Body of pancreas (tissue), 4 donors: ENCODE measurements at places on chromosomes 4 and X. TPM values are rescaled to one million over a fixed set of nuclear protein-coding genes. Genes with fewer than 3 reads are reported as not detected.

- DNase-seq: no peak
Measured at GRCh38 chrX:72576141-72576894, 3.7 kb upstream of the HDAC8 start.

- peak; percentile 30 for DNase-seq
Measured at GRCh38 chrX:13923845-13924244, 105.8 kb downstream of the GEMIN8 start.

GRCh38 chr4:138627096-138627495 lies 384.9 kb upstream of the SLC7A11 start:
- no peak for DNase-seq

DNA sequence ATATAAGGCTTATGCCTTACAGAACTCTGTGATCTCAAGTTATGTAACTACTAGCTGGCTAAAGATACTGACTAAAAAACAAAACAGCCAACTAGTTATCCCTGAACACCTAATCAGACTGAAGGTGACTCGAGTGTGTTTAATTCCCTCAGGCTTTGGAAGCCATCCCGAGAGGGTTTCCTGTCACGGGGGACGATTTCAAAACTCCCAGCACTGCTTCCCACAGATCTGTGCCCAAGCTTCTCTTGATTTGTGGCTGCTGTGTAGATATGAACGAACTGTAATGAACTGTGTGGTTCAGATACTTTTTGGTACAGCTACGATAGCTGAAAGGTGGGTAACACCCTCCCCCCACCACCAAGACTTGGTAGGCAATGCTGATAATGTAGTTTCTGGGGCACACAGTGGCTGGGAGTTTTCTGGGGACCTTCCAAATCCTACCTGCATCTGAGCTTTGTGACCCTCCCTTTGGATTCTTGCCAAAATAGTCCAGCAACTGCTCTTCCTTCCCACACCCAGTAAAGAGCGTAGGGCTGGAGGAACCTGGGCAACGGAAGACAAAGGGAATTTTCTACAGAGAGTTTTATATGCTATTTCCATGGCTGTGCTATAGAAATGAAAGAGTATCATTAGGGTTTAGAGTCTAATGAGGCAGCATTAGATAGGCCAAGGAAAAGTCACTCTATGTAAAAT lies 148.8 kb downstream of the MGST2 start:
- no peak for DNase-seq

DNA sequence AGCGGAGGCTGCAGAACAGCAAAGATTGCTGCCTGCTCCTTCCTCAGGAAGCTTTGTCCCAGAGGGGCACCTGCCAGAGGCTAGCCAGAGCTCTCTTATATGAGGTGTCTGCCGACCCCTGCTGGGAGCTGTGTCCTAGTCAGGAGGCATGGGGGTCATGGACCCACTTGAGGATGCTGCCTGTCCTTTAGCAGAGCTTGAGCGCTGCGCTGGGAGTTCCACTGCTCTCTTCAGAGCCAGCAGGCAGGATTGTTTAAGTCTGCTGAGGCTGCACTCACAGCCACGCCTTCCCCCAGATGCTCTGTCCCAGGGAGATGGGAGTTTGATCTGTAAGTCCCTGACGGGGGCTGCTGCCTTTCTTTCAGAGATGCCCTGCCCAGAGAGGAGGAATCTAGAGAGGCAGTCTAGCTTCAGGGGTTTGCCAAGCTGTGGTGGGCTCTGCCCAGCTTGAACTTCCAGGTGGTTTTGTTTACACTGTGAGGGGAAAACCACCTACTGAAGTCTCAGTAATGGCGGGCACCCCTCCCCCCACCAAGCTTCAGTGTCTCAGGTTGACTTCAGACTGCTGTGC lies 10.9 kb downstream of the DCK start:
- no peak for DNase-seq

DNA sequence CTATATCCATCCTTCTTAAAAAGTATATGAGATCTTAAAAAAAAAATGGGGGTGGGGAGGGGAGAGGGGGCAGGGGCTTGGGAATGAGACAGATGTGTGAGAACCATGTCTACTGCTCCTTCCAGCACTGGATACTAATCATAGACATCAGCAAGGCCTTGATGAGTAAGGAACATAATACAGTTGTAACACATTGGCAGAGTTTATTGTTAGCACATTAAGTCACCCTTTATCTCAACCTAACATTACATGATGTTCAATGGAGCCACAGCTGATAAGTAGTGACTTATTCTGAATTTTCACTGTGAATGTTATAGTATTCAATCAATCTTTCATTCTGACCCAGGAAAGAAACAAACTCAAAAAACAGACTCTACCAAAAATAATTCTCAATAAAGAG lies 47.3 kb upstream of the KCNE5 start:
- no peak for DNase-seq

DNA sequence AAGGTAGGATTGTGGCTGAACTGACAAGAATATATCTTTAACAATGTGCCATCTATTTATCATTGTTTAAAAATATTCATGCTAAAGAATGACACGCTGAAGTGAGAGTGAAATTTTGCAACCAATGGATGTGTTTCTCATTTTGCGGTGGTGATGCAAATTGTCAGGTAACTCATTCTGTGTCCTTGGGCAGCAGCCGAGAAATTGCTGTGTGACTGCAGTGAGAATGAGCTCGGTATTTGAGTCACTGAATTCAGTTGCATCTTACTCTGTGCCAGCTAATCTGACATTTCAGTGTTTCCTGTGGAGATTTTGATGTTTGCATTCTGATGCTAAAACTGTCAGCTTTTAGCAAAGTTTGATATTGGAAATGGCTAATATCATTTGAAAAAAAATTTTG lies 28.1 kb downstream of the MCUB start:
- DNase-seq: no peak

GRCh38 chrX:15877380-15877779 lies 22.8 kb upstream of the AP1S2 start:
- no peak for DNase-seq

DNA sequence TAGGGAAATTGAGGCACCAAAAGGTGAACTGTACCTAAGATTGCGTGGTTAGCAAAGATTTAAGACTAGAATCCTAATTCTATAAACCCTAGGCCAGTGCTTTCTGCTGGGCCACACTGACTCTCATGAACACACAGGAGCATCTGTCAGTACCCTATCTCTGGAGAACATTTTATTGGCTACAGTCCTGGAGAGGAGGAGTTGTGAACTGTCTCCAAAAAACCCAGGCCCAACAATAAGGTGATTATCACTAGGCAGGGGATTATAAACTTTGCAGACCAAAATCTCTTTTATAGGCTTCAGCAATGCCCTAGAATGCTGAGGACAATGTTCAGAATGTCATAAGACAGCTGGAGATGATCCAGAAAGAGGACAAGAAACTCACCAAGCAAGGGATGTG lies 24.1 kb downstream of the OPHN1 start:
- DNase-seq: no peak

DNA sequence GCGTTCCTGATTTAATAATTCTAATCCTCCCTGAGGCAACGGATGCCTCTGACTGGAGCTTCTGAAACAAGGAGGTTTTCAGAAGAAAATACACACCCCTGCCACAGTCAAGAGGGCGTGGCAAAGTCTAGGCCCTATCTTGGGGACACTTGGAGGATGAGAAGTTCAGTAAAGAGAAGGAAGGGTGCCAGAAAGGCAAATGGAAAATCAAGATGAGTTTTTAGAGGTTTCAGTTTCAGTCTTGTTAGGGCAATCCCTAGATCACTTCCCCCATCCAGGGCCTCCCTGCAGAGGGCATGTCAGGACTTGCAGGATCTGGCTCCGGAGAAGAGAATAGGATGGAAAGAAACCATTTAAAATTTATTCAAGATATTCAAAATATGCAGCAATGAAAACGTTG lies 28.5 kb upstream of the FGF2 start:
- no peak for DNase-seq

DNA sequence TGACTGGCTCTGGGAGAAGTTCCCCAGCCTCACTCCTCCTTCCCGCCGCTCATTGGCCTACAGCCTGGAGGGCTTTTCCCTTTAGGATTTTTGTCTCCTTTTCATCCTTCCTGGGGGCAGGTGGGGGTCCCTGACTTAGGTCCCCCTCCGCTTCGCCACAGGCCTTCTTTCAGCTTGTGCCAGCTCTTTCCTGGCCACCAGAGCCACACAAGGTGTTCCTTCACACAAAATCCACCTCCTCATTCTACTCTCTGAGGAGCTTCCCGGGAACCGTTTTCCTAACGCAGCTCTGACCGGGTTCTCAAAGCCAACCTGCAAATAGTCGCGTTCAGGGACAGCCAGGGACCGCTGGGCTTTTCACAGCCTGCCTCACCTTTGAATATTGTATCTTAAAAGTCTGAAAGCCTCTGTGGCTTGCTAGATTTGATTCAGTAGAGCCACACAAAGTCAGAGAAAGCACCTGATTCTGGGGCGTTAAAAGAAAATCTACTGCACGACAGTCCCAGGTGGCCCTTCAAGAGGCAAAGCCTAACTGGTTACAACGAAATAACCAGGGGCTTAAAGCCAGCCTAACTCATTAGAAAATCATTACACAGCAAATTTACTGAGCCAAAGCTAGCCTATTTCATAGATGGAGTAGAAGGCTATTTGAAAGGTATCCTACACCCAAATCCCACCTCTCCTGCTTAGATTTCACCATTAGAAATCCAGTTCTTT lies 731 bp upstream of the GPC3 start:
- DNase-seq: no peak

DNA sequence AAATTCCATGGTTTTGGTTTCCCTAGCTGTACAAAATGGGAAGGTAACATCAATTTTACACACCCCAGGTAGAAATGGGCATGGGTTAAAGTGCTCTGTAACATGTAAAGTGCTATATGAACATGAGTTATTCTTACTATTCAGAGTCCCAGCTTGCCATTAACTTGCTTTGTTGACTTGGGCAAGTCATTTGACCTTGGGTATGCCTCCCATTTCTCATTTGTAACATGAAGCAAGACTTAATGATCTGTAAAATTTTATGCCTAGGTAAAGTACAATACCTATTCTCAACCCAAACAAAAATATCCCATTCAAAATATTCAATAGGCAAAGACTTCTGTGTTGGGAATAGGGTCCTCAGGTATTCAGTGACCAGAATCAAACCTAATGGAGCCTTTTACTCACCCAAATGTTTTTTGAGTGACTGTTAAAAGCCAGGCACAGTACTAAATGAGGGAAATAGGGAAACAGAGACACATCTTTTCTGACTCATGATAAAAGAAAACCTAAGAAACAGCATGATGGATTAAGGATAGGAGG lies 126.6 kb downstream of the SH3RF1 start:
- DNase-seq: no peak

GRCh38 chrX:112359906-112360305 lies 277.3 kb upstream of the TRPC5 start:
- no peak for DNase-seq

GRCh38 chr4:20137176-20137575 lies 114.5 kb upstream of the SLIT2 start:
- no peak for DNase-seq

GRCh38 chr4:41594432-41594831 lies 56.5 kb downstream of the LIMCH1 start:
- no peak for DNase-seq

DNA sequence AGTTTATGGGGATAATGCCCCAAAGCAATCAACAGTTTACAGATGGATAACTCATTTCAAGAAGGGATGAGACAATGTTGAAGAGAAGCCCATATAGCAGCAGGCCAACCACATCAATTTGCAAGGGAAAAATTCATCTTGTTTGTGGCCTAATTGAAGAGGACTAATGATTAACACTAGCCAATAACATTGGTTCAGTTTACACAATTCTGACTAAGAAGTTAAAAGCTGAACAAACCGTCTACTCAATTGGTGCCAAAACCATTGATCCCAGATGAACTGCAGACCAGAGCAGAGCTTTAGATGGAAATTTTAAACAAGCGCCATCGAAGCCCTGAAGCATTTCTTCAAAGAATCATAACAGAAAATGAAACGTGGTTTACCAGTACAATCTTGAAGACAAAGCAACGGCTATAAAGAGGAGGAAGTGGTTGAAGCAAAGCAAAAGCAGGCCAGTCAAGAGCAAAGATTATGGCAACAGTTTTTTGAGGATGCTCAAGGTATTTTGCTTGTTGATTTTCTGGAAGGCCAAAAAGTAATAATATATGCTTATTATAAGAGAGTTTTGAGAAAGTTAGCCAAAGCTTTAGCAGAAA lies 20.5 kb upstream of the BLTP1 start:
- DNase-seq: no peak

DNA sequence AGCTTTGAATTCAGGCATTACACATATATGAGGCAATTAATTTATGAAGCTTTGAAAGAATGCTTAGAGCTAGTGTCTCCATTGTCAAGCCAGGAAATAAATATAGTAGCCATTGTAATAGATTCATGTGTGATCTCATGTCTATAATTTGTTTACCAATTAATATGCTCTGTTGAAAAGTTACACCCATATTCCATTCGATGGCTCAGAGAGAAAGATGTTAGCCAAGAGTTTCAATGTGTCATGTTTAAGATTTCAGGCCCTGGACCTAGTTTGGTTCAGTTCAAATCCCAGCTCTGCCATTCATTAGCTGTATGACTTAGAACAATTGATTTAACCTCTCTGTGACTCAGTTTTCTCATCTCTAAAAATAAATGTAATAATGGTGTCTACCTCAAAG lies 263.3 kb downstream of the SNCA start:
- no peak for DNase-seq

GRCh38 chrX:134780908-134781307 lies 122.6 kb upstream of the PLAC1 start:
- peak; percentile 24 for DNase-seq

DNA sequence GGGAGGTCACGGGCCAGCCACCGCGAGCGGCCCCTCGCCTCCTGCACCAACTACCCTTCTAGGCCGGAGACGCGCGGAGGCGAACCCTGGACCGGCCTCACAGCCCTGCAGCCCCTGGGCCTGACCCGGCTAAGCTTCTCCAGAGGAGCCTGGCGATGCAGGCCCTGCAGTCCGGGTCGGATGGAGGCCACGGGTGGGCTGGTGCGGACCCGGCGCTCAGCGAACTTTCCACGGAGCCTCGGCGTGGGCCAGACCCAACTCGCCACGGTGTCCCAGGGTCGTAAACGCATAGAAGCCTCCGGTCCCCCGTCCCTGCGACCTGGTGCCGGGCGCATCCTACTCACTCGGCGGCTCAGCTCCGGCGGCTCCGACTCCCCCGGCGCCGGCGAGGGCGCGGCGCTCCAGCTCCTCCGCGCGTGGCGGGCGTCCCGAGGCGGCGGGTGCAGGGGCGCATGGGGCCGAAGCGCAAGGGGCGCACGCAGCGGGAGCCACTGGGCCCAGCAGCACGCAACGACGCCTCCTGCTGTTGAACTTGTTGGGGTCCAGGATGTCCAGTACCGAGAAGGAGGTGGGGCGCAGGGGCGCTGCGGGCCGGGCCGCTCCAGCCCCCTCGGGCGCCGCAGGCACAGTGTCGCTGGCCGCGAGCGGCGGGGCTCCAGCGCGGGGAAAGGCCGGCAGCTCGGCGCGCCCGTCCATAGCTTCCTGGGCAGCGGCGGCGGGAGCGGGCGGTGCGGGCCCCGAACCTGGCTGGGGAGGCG lies 427 bp downstream of the NKX1-1 start:
- DNase-seq: no peak

The PPP4R3C gene
- not detected for total RNA-seq

The NAP1L3 gene
- 0.33 TPM for total RNA-seq

The SSX2B gene
- total RNA-seq: not detected

The TLR10 gene
- 0.26 TPM for total RNA-seq

The SPARCL1 gene
- 141 TPM for total RNA-seq

The N4BP2 gene
- total RNA-seq: 15.0 TPM

The ARSH gene
- total RNA-seq: not detected
